ENCODE measurements at places on chromosomes 5 and 9.

DNA sequence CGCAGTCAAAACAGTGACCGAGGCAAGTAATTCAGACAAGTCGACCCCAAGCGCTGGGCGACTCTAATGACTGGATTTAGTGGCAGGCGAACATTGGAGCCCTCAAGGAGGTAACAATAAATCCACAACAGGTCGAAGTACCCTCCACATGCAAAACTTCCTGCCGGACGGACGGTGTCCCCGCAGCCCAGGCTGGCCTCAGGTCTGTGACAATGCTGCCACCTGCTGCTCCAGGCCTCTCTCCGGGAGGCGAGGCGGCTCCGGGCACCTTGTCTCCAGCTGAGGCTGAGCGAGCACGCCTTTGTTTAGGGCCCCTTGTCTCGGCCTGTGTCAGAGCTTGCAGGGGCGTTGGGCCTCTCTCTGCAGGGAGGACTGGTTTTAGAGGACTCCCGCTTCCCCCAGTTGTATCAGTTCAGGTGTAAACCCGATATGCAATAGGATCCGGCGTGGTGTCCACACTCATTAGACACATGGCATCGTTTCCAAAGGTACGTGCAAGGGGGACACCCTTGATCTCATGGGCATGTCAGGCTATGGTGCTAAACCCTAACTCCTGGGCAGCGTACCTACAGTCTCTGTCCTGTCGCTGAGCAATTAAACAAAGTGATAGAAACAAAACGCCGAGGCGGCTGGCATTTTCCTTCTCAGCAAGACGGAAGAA, 628.0 kb upstream of the ADAMTS16 start:
- no peak for DNase-seq

- DNase-seq = no peak
Observed at GRCh38 chr5:6786786-6787495, 73.7 kb downstream of the TENT4A start.

DNA sequence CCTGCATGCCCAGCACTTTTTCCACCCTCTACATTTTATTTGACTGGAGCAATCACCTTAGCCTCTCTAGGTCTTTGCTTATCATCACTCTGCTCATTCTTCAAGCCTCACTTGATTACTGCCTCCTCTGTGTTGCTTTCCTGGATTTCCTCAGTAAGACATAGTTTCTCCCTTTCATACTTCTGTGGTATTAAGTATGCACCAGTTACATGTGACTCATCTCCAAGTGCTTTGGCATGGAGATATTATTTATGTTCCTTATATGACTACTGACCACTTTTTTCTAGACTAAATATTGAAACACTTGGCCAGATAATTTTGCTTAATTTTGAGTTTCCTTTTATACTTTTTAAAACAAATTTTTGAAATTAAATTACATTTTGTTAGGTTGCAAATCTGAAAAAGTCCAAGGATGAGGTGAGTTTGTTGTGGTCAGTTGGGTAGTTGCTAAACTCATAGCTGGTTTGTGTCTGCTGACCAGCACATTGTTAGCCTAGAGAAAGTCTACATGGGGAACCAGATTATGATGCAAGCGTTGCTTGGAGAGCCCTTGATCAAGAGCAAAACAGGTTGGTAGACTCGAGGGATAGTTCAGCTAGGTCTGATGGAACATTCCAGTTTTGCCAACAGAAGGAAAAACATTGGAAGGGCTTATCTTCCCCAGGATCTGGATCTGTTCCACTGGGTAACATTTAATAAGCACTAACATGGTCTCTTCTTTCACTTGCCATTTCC, 140.2 kb downstream of the TMC1 start:
- no peak for DNase-seq

DNA sequence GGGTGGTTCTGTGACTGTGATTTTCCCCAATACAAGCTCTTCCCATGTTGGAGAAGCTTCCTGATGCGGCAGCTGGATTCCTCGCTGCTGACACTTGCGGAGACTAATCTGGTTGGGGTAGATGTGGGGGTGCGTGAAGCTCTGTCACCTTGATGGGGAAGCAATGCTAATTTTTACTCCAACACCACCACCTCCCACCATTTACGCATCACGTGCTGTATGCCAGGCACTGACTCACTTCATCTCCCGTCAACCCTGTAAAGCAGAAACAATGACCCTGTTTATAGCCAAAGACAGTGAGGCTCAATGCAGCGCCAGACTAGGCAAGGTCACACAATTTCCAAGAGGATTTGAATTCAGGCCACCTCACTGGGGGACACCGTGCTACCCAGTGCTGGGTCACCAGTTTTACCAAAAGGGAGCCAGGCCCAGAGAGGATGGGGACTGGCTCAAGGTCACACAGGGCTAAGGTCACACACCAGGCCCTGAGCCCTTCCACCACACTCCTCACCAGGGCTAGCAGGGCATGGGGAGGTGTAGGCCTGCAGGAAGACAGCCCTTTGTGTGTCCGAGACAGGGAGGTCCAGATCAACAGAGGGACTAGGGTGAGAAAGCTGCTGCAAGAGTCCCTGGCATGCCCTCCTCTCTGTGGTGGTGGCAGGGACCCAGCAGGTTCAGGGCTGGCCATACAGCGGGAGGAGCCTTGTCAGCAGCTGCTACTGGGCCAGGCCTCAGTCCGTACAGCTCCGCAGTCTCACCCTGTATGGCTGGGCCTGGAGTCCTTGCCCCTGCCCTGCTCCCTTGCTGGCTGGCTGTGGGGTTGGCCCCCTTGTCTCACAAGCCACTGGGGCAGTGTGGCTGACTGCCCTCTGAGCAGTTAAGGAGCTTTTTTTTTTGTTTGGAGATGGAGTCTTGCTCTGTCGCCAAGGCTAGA, 3.3 kb downstream of the STKLD1 start:
- DNase-seq = no peak

- no peak for DNase-seq
Observed at GRCh38 chr9:116027096-116027495, 126.5 kb upstream of the PAPPA start.

DNA sequence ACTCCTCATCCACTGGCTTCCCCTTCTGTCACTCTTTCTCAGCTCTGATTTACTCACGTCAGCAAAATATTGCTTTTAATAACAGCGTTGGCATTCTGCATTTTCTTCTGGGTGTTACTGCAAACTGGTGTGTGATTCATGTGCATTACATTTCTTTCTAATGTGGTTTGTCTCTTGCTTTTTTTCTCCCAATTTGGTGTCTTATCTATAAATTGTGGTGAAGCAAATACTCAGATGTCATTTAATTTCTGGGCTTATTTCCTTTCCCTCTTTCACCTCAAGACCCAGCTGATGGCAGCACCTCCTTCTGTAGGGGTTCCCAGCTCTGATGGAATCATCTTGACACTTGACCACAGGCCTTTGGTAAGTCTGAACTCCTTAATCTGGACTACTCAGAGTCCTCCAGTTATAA, 180.7 kb upstream of the ZNF618 start:
- DNase-seq = no peak

- DNase-seq = no peak
Observed at GRCh38 chr5:95626701-95627100, 6.8 kb downstream of the GPR150 start.

GRCh38 chr9:95336281-95336680, 18.8 kb upstream of the FANCC start:
- peak; percentile 37 for DNase-seq
